Stimulated activated CD4-positive, alpha-beta T cell treated with anti-CD3 and anti-CD28 coated beads, Interleukin-15, amount 100 ng/mL, for 1 hour (primary cell): ENCODE measurements at places on chromosomes 13 and 19.

DNA sequence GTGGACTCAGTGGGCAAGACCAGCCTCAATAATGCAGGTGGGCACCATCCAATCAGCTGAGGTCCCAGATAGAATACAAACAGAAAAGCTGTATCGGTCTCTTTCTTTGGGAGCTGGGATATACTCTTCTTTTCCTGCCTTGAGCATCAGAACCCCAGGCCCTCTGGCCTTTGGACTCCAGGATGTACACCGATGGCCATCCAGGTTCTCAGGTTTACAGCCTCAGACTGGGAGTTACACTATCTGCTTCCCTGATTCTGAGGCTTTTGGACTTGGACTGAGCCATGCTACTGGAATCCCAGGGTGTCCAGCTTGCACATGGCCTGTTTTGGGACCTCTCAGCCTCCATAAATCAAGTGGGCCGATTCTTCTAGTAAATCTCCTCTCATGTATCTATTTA, 27.6 kb upstream of the USP12 start:
- DNase-seq, result no peak

DNA sequence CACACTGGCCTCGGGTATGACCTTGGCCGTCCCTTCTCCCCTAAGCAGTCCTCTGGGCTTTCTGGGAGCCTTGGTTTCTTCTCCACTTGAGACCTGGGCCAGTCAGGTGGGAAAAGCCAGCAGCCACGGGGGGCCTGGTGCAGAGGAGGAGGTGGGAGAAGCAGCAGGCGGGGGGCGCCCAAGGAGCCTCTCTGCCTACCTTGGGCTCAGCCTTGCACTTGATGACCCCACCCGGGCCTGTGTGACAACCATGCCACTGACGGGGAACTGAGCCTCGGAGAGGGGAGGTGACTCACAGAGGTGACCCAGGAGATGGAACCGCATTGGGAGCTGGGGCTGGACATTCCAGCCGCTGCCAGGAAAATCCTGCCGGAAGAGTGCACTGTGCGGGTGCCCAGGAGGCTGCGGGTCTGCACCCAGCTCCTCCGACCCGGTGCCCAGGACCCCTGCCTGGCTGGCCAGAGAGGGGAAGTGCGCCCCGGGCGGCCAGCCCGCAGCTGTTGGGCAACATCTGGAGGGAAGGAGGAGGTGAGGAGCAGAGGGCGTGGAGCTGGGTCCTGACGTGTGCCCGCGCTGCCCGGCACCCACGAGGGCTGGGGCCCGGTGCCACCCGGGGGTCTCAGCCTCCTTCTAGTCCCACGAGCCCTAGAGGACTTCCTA, 23.4 kb upstream of the SLC7A10 start:
- DNase-seq, result no peak

GRCh38 chr19:24166055-24166454, 79.1 kb downstream of the ZNF254 start:
- DNase-seq, result no peak

- DNase-seq, result no peak
Observed at GRCh38 chr13:114081761-114082681, 50.4 kb downstream of the RASA3 start.

GRCh38 chr13:19633479-19634255, at the start of gene MPHOSPH8:
MPHOSPH8 (plus strand) TSS chr13:19633659; CDS start chr13:19633749, 90 bp downstream.
- peak; percentile 83 for DNase-seq

DNA sequence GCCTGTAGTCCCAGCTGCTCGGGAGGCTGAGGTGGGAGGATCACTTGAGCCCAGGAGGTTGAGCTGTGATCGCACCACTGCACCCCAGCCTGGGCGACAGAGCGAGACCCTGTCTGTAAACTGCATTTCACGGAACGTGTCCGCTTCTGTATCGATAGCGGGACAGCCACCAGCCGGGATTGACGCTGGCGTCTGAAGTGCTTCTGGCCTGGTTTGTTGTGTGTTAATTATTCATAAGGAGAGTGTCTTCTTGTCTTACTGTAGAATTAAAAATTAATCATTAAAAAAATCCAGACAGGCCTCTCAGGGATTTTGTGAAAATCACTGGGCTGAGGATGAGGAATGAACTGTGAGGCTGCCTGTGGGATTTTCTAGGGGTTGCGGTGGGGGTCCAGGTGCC, 16.2 kb upstream of the MISP start:
- DNase-seq, result no peak

DNA sequence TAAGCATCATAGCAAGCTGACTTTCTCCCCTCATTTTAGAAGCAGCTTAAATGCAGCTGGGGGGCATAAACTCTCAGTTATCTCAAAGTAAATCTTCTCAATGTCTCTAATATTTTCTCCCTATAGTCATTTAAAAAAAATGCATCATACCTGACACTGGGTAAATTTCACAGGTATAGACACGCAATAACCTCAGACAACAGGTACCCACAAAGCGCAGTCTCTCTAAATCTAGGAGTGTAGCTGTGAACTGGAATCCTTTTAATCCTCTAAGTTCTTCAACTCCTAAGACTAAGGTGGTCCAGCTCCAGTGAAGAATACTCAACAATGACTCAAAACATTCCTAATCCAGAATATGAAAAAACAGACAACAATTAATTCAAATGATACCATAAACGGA, 141.2 kb downstream of the MYCBP2 start:
- no peak for DNase-seq

GRCh38 chr19:51116736-51117286, 7.9 kb upstream of the SIGLEC9 start:
- DNase-seq, result no peak

DNA sequence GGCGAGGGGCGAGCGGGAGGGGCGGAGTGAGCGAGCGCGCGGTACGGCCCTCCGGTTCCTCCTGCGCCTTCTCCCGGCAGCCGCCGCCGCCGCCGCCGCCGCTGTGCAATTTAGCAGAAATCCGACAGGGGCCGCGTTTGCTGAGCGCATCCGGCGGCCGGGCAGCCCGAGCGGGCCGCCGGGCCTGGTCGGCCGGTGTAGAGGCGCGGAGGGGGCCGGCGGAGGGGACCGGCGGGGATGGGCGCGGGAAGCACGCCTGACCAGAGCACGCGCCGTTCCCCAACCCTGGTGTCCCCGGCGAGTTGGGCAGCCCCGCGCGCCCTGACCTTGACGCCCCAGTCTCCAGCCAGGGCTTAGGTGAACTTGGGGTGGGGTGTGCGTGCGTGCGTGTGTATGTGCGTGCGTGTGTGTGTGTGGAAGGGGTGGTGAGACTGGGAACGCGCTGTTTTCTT, 144.5 kb upstream of the ZNF536 start:
- no peak for DNase-seq

DNA sequence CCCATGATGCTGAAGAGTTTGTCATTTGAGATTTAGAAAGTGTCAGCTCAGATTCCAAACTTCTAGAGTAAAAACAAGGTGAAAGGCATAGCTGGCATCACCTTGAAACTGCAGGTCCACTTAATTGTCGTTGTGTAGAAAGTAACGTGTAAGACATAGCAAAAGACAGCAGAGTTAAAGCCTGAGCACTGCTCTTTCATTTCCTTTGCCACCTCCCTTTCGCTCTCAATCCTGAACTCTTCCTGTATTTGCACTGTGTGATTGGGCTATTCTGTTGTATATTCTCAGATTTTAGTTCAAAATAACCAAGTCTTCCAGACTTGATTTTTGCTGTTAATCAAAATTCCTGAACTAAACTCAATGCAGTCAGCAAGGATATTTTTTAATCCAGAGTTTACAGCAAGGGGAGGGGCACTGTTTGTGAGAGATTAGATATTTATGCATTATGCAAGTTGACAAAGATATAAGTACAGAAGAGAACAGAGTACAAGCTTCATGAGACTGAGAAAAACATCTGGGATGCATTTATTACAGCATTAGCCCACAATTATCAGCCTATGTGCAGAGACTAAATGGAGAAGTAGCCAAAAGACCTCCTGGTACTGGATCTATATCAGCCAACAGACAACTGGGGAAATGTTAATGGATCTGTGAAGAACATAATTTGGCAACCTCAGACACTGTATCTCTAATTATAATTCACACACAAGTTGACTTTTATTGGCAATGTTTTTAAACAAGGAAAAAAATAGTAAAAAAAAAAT, 328.6 kb downstream of the SUCLA2 start:
- no peak for DNase-seq
